ENCODE measurements at places on chromosomes 2 and 18. TPM values are rescaled to one million over a fixed set of nuclear protein-coding genes. Genes with fewer than 3 reads are reported as not detected.

The MEP1B gene
- not detected for total RNA-seq

The OR6B2 gene
- total RNA-seq: not detected

The DUSP2 gene
- 0.40 TPM for total RNA-seq

The TCF23 gene
- total RNA-seq: not detected

The CNTNAP5 gene
- not detected for total RNA-seq

The RFTN2 gene
- 4.5 TPM for total RNA-seq

The SCN3A gene
- total RNA-seq: not detected

The TUBB8B gene
- not detected for total RNA-seq

The DNPEP gene
- 48.9 TPM for total RNA-seq

The SH3RF3 gene
- total RNA-seq: 21.8 TPM

The AQP12B gene
- not detected for total RNA-seq

The ARHGAP15 gene
- total RNA-seq: 1.4 TPM

The COLEC11 gene
- total RNA-seq: 3.5 TPM

The PLEKHH2 gene
- total RNA-seq: 5.2 TPM

The GALNT14 gene
- 0.56 TPM for total RNA-seq

The CTNNA2 gene
- total RNA-seq: not detected

The IL1F10 gene
- not detected for total RNA-seq

The GCKR gene
- total RNA-seq: 0.24 TPM

The PCBP1 gene
- total RNA-seq: 105 TPM

The NTSR2 gene
- not detected for total RNA-seq

The TBR1 gene
- under 0.01 TPM for total RNA-seq

The FZD7 gene
- 30.3 TPM for total RNA-seq

The SPOPL gene
- total RNA-seq: 8.4 TPM

The ERFE gene
- 2.4 TPM for total RNA-seq

The HOXD8 gene
- total RNA-seq: not detected

The SERPINB3 gene
- total RNA-seq: under 0.01 TPM

The SLC38A11 gene
- total RNA-seq: not detected

The IL1B gene
- 69.0 TPM for total RNA-seq

The TLX2 gene
- not detected for total RNA-seq

The CD226 gene
- total RNA-seq: 1.4 TPM

The DOK6 gene
- 0.65 TPM for total RNA-seq

The AP1S3 gene
- 5.5 TPM for total RNA-seq

The LIMS4 gene
- total RNA-seq: not detected
